ENCODE measurements at places on chromosomes 11 and 22. TPM values are rescaled to one million over a fixed set of nuclear protein-coding genes. Genes with fewer than 3 reads are reported as not detected.

The OVCH2 gene
- not detected for total RNA-seq

The FADD gene
- total RNA-seq, result 29.6 TPM

The OR52A1 gene
- not detected for total RNA-seq

The NXPE4 gene
- total RNA-seq, result not detected

The SCN4B gene
- 0.72 TPM for total RNA-seq

Data from activated CD8-positive, alpha-beta T cell treated with anti-CD3 and anti-CD28 coated beads for 36 hours (primary cell).